ENCODE measurements at places on chromosomes 2 and 18.

DNA sequence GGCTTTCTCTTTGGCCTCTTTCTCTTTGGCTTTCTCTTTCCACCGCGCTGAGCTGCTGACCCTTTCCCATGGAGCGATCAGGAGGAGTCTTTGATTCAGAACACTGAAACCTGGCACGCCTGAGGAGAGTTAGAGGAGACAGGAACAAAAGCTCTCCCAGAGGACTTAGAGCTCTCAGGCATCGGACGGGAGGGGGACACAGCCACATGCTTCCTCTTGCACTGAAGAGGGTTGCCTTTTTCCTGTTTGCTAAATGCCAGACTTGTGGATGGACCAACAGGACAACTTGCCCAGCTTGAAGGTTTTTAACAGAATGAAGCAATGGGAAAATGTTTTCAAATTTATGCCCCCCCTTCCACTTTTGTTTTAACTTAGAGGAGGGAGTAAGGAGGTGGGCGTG, 3.6 kb upstream of the PTPN18 start:
- no peak overlapping the region for H3K4me3 ChIP-seq
- H3K36me3 ChIP-seq, result peaks cover 5% of the 10 kb centered on the region
- no peak for DNase-seq
- no peaks in the 10 kb centered on the region for H3K4me1 ChIP-seq

GRCh38 chr2:101725038-101725437, 27.5 kb downstream of the MAP4K4 start:
- H3K27ac ChIP-seq, result no peak overlapping the region
- no peak for DNase-seq
- no peaks in the 10 kb centered on the region for H3K27me3 ChIP-seq
- no peak overlapping the region for H3K4me3 ChIP-seq
- peaks cover 17% of the 10 kb centered on the region for H3K4me1 ChIP-seq

DNA sequence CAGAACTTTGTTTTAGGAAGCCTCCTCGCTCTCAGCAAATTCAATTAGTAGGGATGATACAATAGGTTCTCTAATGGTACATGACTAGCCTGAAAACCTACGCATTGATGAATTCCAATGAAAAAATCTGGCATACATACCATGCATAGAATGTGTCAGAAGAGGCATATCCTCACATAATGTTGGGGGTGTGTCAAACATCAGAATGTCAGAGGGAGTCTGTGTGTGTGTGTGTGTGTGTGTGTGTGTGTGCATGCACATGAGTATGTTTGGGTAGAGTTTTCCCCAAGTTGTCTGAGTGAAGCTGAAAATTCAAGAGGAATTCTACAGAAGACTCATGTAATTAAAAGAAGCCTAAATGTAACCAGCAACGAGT, 78.5 kb downstream of the FIGN start:
- H3K4me3 ChIP-seq, result no peak overlapping the region
- no peaks in the 10 kb centered on the region for H3K36me3 ChIP-seq
- no peak overlapping the region for H3K27ac ChIP-seq
- no peak for DNase-seq
- H3K4me1 ChIP-seq, result peaks cover 45% of the 10 kb centered on the region
- no peaks in the 10 kb centered on the region for H3K27me3 ChIP-seq

DNA sequence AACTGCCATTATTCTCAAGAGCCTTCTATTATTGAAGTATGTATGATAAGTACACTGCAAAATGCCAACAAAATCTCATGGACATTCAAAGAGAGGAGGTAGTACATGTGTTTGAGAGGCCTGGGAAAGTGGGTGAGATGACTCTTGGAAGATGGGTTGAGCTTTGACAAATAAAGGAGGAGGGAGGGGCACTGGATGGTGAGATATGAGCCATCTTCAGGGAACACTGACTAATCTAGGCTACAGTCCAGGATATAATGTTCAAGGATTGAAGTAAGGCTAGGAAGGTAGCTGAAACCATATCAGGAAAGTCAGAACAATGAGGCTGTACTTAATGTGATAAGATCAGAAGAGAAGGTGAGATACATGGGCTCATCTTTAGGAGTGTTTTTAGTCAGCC, 559.7 kb downstream of the ZEB2 start:
- no peak overlapping the region for H3K4me3 ChIP-seq
- DNase-seq, result no peak
- H3K27ac ChIP-seq, result no peak overlapping the region
- no peaks in the 10 kb centered on the region for H3K27me3 ChIP-seq
- H3K4me1 ChIP-seq, result no peaks in the 10 kb centered on the region

DNA sequence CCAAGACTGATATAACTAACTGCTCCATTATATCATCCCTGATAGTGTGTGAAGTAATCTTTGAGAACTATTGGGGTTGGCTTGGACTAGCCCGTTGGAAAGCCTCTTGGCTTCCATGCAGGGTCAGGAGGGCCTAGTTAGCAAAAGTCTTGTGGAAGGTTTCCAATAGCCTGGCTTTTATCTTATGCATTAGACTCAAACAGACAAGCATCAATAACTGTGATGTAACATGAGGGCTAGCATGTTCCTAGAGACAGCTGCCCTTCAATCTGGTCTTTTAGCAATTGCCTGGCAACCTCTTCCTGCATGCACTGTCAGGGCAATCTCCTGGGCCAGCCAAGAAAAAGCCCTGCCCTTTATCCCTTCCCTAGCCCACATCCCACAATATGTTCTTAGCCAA, 18.2 kb downstream of the SLC8A1 start:
- H3K27ac ChIP-seq, result no peak overlapping the region
- no peaks in the 10 kb centered on the region for H3K27me3 ChIP-seq
- H3K4me1 ChIP-seq, result no peaks in the 10 kb centered on the region
- no peaks in the 10 kb centered on the region for H3K36me3 ChIP-seq
- DNase-seq, result no peak

- H3K4me3 ChIP-seq, result no peak overlapping the region
- H3K4me1 ChIP-seq, result peaks cover 6% of the 10 kb centered on the region
- no peaks in the 10 kb centered on the region for H3K36me3 ChIP-seq
- no peak overlapping the region for H3K27ac ChIP-seq
- H3K27me3 ChIP-seq, result no peaks in the 10 kb centered on the region
Observed at GRCh38 chr2:17257189-17257909, 260.9 kb downstream of the RAD51AP2 start.

GRCh38 chr2:127382831-127383230, 4.9 kb downstream of the MAP3K2 start:
- no peaks in the 10 kb centered on the region for H3K36me3 ChIP-seq
- no peaks in the 10 kb centered on the region for H3K27me3 ChIP-seq
- H3K4me1 ChIP-seq, result peaks cover 13% of the 10 kb centered on the region

DNA sequence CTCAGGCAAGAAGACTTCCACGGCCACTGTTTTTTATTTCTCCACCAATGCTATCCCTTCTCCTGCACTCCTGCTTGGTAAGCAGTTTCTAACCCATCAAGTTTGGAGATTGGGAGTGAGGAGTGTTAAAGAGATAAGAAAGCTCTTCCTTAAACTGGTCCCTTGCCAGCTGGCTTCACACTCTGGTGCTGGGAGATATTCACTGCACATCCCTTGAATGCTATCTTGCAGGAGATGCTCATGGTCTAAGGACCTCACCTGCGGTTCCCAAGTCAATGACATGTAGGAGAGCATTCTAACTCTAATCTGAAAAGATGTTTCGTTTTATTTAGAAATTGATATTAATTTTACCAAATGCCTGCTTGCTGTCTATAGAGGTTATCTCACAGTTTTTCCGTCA, 28.2 kb upstream of the CYRIA start:
- H3K27ac ChIP-seq, result no peak overlapping the region
- no peak for DNase-seq
- H3K4me1 ChIP-seq, result no peaks in the 10 kb centered on the region
- H3K36me3 ChIP-seq, result no peaks in the 10 kb centered on the region

Measured in GM23338 (cell line).